Dermis microvascular lymphatic vessel endothelial cell (primary cell): ENCODE measurements at places on chromosomes 3 and 15. TPM values are rescaled to one million over a fixed set of nuclear protein-coding genes. Genes with fewer than 3 reads are reported as not detected.

ARGFX gene
- total RNA-seq: not detected in 2 replicates

CLDN11 gene
- 77.5 and 185 TPM in 2 replicates for total RNA-seq

RGMA gene
- total RNA-seq: under 0.01 TPM in 2 replicates

IL20RB gene
- total RNA-seq: 0.51 and 0.63 TPM in 2 replicates

IL16 gene
- total RNA-seq: 2.4 and 2.7 TPM in 2 replicates

SUSD5 gene
- 0.63 and 1.7 TPM in 2 replicates for total RNA-seq

SPINK8 gene
- total RNA-seq: not detected in 2 replicates

TRH gene
- total RNA-seq: not detected in 2 replicates

RPL4 gene
- 1,501 and 2,634 TPM in 2 replicates for total RNA-seq

WDR72 gene
- total RNA-seq: not detected in 2 replicates

TMC3 gene
- not detected in 2 replicates for total RNA-seq

TCF12 gene
- total RNA-seq: 56.9 and 88.9 TPM in 2 replicates

SMCO1 gene
- not detected in 2 replicates for total RNA-seq

RBP2 gene
- total RNA-seq: not detected in 2 replicates

ADCY5 gene
- under 0.01 and 0.25 TPM in 2 replicates for total RNA-seq

CSTA gene
- not detected in 2 replicates for total RNA-seq

A4GNT gene
- not detected in 2 replicates for total RNA-seq

HCN4 gene
- total RNA-seq: not detected in 2 replicates

GRK7 gene
- not detected in 2 replicates for total RNA-seq

RASGRP1 gene
- total RNA-seq: 0.13 and 0.26 TPM in 2 replicates

ZNF385D gene
- 1.3 and 4.2 TPM in 2 replicates for total RNA-seq

KCNAB1 gene
- total RNA-seq: under 0.01 and 1.6 TPM in 2 replicates

NOX5 gene
- total RNA-seq: under 0.01 TPM in 1 of 2 replicates, not detected in the other

NUP210 gene
- 1.5 and 2.3 TPM in 2 replicates for total RNA-seq

PLA2G4E gene
- not detected in 2 replicates for total RNA-seq

LRRN1 gene
- total RNA-seq: 0.13 TPM in 1 of 2 replicates, not detected in the other

MYZAP gene
- 37.2 and 45.7 TPM in 2 replicates for total RNA-seq

ABTB1 gene
- 7.2 and 12.8 TPM in 2 replicates for total RNA-seq

CA12 gene
- total RNA-seq: 0.13 and 0.38 TPM in 2 replicates

SENP8 gene
- 1.0 and 1.4 TPM in 2 replicates for total RNA-seq

TMEM40 gene
- 0.13 TPM in 1 of 2 replicates, not detected in the other for total RNA-seq

ASB14 gene
- total RNA-seq: not detected in 2 replicates

RAP2B gene
- total RNA-seq: 21.6 and 22.1 TPM in 2 replicates

RBM6 gene
- total RNA-seq: 21.4 and 32.1 TPM in 2 replicates

DUOX2 gene
- not detected in 2 replicates for total RNA-seq

KATNBL1 gene
- 25.5 and 26.0 TPM in 2 replicates for total RNA-seq

ERICH6 gene
- under 0.01 TPM in 2 replicates for total RNA-seq

SLC2A2 gene
- not detected in 2 replicates for total RNA-seq

MST1R gene
- 0.13 TPM in 2 replicates for total RNA-seq

SLC25A36 gene
- 33.4 and 35.9 TPM in 2 replicates for total RNA-seq

MYO5C gene
- 13.0 TPM in 2 replicates for total RNA-seq

FMN1 gene
- under 0.01 TPM in 2 replicates for total RNA-seq

DYNLT2B gene
- total RNA-seq: 6.1 and 6.2 TPM in 2 replicates

LIPH gene
- 0.13 TPM in 1 of 2 replicates, not detected in the other for total RNA-seq

REC114 gene
- not detected in 2 replicates for total RNA-seq

CFAP161 gene
- 0.38 and 0.90 TPM in 2 replicates for total RNA-seq

KIF23 gene
- total RNA-seq: 9.1 and 20.4 TPM in 2 replicates

CRABP1 gene
- total RNA-seq: not detected in 2 replicates

PLAAT1 gene
- 0.39 and 0.89 TPM in 2 replicates for total RNA-seq

ONECUT1 gene
- total RNA-seq: not detected in 2 replicates

PTH1R gene
- total RNA-seq: under 0.01 and 0.13 TPM in 2 replicates

TRPC1 gene
- total RNA-seq: 4.0 and 5.2 TPM in 2 replicates

ARHGAP31 gene
- 20.7 and 26.9 TPM in 2 replicates for total RNA-seq

HHATL gene
- total RNA-seq: not detected in 2 replicates

SLC12A1 gene
- not detected in 2 replicates for total RNA-seq

ITIH4 gene
- 0.39 and 1.0 TPM in 2 replicates for total RNA-seq

C3orf22 gene
- total RNA-seq: not detected in 2 replicates

ACOX2 gene
- total RNA-seq: 1.0 and 1.6 TPM in 2 replicates
